ENCODE measurements at places on chromosomes 3 and 15. TPM values are rescaled to one million over a fixed set of nuclear protein-coding genes. Genes with fewer than 3 reads are reported as not detected.

Gene GPR171
- total RNA-seq, result 204 TPM

Gene KLHL40
- total RNA-seq, result not detected

DNA sequence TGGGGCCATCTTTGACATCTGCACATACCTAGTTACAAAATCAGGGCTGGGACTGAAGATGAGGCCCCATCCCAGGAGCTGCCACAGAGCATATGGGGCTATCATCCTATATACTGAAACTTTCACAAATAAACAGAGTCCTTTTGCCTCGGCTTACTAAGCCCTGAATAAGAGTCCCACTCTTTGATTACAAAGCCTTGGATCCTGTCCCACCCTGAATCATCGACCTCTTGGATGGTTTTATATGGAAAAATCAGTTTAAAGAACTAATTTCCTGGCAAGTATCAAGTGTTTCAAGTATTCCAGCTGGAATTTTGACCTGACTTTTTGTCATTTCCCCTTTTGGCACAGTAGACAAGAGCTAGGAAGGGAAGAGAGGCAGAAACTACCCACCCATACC is 331.3 kb upstream of the FRG2C start:
- no peak for DNase-seq

- no peak for DNase-seq
These were observed 136.3 kb upstream of the LRRFIP2 start for GRCh38 chr3:37310666-37311050.

DNA sequence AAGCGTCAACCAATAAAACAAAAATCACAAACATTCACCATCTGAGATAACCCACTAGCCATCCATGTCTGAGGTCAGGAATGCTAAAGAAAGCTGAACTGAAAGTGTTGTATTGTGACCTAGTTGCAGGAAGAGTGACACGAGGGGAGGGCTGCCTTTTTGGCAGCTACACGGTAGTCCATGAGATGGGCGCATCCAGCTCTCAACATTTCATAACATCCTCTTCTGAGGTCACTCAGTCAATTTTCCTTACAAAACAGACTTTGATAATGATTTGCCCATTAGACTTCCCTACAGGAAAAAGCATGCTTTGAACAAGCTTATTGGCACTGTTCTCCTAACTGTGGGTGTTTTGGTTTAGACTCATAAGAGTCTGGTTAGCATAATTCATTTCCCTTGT is 15.4 kb upstream of the SHF start:
- DNase-seq, result no peak

DNA sequence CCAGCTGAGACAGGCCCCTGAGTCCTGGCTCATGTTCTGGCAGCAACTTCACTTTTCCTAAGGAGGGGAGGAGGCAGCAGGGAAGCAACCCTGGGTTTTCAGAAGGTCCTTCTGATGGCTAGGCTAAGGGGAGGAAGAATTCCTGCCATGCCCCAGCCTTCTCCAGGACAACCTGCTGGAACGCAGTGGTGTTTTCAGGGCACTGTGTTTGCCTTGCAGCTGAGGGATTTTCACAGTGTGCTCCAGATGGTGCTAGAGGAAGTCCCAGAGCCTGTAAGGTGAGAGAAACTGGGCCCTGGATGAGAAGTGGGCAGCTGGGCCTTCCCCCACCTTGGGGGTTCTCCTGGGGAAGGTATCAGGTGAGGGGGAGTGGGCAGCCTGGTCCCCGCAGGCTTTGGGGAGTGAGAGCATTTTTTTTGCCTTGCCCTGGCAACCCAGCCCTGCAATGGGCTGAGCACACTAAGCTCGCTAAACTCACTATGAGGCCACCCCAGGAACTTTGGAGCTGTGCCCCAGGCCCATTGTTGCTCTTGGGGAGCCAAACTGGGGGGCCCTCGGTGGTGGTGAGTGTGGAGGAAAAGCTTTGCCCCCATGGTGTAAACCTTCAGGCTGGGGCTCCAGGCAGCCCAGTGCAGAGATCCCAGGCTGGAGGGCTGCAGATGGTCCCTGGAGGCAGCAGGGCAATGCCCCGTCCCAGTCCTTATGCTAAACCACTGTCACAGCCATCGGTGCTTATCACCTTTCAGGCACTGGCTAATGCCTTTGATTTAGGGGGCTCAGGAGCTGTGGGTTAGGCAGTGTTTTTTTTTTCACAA is 41.1 kb downstream of the ACAA1 start:
- DNase-seq, result no peak

- DNase-seq, result no peak
These were observed 154.3 kb downstream of the ALDH1A2 start for GRCh38 chr15:57911247-57911646.

- no peak for DNase-seq
These were observed 61.3 kb downstream of the PRTG start for GRCh38 chr15:55681631-55682030.
